Thoracic aorta (tissue), 2 donors: ENCODE measurements at places on chromosomes 3 and 15. TPM values are rescaled to one million over a fixed set of nuclear protein-coding genes. Genes with fewer than 3 reads are reported as not detected.

DNA sequence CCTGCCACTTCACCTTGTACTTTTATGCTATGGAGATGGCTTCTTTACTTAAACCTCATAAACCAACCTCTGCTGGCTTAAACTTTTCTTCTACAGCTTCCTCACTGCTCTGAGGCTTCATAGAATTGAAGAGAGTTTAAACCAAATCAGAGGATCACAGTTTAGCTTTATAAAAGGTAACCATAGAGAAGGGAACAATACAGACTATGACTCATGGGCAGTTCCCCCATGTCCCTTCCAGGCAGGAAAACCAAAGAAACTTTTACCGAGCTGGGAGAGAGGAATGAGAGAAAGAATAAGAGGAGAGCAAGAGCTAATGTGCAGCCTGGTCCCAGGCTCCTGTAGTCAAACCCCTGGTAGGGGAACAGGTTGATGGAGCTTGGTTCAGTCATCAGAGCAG lies 53.9 kb upstream of the NEDD4 start:
- DNase-seq, result no peak

- no peak for DNase-seq
These were observed 22.3 kb upstream of the LINGO1 start for GRCh38 chr15:77654975-77655374.

DNA sequence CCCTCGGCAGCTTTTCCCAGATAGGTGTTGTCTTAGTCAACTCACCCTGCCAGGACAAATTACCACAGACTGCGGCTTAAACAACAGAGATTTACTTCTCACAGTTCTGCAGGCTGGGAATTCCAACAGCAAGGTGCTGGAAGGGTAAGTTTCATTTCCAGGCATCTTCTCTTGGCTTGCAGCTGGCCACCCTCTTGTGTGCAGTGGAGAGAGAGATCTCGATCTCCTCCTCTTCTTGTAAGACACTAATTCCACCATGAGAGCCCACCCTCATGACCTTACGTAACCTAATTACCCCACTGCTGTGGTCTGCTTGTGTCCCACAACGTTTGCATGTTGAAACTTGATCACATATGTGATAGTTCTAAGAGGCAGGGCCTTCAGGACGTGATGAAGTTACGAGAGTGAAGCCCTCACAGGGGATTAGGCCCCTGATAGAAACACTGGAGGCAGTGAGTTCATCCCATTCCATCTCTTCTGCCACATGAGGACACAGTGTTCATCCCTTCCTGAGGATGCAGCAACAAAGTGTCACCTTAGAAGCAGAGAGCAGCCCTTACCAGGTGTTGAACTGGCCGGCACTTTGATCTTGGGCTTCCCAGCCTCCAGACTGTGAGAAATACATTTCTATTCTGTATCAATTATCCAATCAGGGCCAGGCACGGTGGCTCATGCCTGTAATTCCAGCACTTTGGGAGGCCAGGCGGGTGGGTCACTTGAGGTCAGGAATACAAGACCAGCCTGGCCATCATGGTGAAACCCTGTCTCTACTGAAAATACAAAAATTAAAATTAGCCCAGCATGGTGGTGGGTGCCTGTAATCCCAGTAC lies 247.7 kb downstream of the PLCL2 start:
- DNase-seq, result no peak

GRCh38 chr15:77167406-77167805 lies 96.5 kb upstream of the TSPAN3 start:
- DNase-seq, result no peak

DNA sequence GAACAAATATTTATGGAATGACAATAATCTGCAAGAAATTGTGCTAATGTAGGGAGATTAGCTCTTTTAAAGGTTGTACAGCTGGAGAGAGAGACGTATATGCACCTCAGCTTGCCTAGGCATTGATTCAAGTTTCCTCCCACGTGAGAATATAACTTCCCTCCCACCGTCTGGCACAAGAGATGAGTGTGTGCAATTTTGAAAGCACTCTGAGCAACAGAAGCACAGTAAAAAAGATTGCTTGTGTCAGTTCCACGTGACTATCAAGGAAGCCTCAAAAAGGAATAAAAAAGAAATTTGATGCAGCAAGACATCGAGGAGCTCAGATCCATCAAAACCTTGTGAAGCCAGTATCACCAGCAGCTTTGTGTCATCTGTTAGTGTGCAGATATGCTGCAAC lies 435.3 kb downstream of the TUSC7 start:
- no peak for DNase-seq

DNA sequence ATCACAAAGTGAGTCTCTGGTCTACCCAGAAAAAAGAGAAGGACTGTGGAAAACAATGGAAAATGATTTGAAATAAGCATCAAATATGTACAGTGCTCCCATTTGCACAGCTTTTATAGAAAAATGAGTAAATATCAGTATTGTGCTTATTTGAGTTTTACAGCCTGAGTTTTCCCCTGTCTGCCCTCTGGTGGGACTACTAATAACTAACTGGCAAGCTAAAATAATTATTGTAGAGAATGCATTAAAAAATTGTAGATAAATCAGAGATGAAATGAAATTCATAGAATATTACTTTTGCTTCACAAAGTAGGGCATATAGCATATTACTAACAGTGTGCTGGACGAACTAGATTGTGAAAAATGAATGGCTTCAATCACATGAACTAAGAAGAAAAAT lies 287.1 kb downstream of the NAALADL2 start:
- DNase-seq, result no peak

- no peak for DNase-seq
These were observed 4.2 kb downstream of the EIF4E3 start for GRCh38 chr3:71721002-71721401.

- DNase-seq, result no peak
These were observed 8.6 kb downstream of the GPR15 start for GRCh38 chr3:98540346-98540745.

GRCh38 chr3:188194332-188194731 lies 40.4 kb downstream of the LPP start:
- no peak for DNase-seq

The CFAP100 gene
- total RNA-seq, result not detected

The GPR62 gene
- total RNA-seq, result not detected

GRCh38 chr3:4719046-4719501 lies 225.9 kb downstream of the ITPR1 start:
- no peak for DNase-seq

The TRPM1 gene
- total RNA-seq, result not detected

DNA sequence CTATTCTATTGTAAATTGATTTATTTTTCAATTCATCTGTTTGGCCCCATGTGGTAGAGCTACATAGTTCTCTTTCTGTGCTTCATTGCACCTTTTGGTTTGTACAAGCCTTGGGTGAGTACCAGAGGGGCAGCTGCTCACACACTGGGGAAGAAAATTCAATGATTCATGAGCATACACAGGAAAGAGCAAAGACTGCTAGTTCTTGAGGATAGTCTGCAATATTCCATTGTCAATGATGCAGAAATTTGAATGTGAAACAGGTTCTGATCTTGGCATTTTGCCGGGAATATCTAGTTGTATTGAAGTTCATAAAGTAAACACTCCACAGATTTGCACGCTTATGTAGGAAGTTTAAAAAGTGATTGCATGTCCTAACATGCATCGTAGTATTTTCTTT lies 304.6 kb downstream of the NAALADL2 start:
- DNase-seq, result no peak

DNA sequence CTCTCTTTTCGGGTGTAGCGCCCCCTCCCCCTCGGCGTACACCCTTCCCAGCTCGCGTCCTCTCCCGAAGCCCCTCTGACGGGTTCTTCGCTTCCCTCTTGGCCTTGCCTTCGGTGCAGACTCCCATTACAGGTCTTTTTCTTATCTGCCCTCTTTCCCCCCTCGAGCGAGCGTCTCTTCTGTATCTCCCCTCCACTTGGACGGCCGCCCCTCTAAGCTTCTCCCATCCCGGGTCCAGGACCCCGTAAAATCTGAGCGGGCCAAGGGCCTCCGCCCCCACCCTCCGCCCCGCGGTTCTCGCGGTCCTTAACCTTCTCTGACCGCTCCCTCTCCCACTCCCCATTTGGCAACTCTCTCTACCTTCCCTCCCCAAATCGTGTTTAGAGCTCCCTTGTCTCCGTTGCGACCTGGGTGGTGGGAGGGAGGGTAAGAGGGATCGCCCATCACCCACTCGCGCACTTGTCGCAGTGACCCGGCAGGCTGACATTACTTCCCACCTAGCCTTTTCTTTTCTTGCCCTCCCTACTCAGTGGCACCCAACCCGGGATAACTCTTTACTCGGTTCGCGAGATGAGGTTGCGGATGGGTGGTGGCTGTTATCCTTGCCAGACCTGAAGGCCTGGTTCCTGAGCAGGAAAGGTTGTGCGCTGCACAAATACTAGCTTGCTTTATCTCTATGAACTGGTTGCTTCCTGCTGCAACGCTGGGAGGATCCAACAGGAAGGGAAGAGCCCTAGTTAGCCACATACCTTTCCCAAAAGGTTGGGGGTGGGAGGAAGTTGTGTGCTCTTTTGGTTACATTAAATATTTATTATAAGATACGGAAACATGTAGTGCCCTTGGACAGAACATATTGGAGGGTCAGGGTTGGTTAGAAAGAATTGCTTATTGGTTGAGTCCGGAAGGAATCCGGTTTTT lies 922 bp downstream of the RAB11A start:
- no peak for DNase-seq

GRCh38 chr3:32934150-32934742 lies 17.2 kb upstream of the CCR4 start:
- no peak for DNase-seq

- no peak for DNase-seq
These were observed 61.6 kb downstream of the TPRG1 start for GRCh38 chr3:189233225-189233858.

The SLC24A5 gene
- not detected for total RNA-seq

The SKOR1 gene
- 0.78 TPM for total RNA-seq

The SETMAR gene
- total RNA-seq, result 14.1 TPM

GRCh38 chr3:60657972-60658371 lies 593.3 kb downstream of the FHIT start:
- DNase-seq, result no peak

DNA sequence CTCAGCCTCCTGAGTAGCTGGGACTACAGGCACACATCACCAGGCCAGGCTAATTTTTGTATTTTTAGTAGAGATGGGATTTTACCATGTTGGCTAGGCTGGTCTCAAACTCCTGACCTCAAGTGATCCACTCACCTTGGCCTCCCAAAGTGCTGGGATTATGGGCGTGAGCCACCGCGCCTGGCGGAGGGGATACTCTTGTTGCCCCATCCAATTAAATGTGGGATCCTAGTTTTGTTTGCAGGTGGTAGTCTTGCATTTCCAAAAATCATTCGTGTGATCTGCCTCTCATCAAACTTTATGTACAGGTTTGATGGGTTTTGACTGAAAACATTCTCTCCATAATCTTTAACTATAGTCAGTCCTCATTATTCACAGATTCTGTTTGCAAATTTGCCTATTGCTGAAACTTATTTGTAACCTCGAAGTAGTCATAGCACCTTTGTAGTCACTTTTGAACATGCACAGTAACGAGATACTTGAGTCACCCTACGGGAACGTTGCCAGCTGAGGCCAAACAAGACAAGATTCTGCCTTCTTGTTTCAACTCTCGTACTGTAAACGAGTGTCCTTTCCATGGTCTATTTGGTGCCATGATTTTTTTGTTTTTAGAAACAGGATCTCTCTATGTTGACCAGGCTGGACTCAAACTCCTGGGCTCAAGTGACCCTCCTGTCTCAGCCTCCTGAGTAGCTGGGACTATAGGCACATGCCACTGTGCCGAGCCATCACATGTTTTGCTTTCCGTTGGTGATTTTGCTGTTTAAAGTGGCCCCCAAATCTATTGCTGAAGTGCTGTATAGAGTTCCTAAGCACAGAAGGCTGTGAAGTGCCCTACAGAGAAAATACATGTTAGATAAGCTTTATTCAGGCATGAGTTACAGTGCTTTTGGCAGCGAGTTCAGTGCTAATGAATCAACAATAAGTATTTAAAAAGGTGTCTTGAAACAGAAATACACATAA lies 8.1 kb upstream of the MAPK6 start:
- no peak for DNase-seq

The MYL3 gene
- 1.5 TPM for total RNA-seq

The TMEM207 gene
- not detected for total RNA-seq

GRCh38 chr3:177787279-177788041 lies 590.2 kb upstream of the TBL1XR1 start:
- no peak for DNase-seq

GRCh38 chr15:45589256-45589655 lies 2.1 kb downstream of the BLOC1S6 start:
- no peak for DNase-seq

DNA sequence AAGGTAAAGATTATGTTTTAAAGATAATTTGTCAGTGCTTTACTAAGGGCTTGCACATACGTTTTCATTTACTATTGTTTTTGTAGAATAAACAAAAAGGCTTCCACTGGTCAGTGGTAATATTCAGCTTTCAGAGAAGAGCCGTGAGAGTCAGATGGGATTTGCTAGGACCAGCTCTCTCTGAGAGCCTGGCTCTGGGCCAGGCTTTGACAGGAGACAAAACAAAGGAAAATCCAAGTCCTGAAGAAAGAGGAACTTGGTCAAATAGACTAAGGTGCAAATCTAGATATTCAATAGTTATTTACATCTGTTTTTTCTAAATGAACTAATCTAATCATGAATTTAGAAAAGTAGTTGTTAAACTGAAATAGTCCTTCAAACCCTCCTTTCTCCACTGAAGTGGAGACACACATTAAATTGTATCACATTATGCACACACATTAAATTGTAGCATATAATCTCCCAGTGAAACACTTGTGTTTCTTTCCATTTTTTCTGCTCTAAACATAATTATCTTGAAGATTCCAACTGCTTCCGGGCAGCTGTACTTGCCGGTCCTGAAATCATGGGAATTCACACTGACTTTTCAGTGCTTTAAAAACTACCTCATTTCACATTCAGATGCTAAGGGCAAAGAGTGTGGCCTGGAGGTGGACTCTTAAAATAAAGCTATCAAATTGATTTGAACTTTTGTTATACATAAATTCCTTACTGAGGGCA lies 55.1 kb upstream of the FILIP1L start:
- DNase-seq, result no peak

The XCR1 gene
- not detected for total RNA-seq

DNA sequence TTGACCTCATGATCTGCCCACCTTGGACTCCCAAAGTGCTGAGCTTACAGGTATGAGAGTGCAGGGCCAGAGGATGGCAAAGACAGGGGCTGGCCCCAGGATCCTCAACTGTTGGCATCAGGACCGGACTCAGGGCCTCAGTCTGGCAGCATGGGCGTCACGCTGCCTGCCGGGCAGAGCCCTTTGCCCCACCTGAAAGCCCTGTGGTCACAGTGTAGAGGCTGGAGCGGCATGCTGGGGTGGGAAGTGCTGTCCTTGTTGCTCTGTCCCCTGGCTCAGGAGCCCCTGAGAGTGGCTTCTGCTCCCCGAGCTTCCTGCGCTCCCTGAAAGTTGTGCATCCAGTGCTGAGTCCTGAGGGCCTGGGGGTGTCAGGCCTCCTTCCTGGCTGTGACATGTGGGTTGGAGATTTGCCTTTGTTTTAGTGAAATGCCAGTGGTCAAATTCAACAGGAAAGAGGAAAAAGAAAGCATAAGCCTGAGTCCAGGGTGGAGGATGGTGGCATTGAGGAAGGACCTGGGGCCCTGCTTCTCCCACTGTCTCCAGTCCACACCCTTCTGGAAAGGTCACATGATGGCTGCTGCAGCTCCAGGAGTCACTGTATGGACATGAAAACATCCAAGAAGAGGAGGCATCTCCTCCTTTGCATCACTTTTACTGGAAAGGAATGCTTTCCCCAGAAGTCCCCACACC lies 147.2 kb downstream of the OR4M2 start:
- DNase-seq, result no peak

- no peak for DNase-seq
These were observed 11.9 kb upstream of the ALDH1A2 start for GRCh38 chr15:58077427-58077826.

The SRGAP3 gene
- 12.8 TPM for total RNA-seq

- DNase-seq, result no peak
These were observed 44.3 kb upstream of the ACAD9 start for GRCh38 chr3:128835096-128835495.

GRCh38 chr15:91694831-91695210 lies 158.7 kb upstream of the SLCO3A1 start:
- DNase-seq, result peak; percentile 11

The CCR3 gene
- total RNA-seq, result not detected
